ENCODE measurements at places on chromosomes 2 and 18.

GRCh38 chr2:41595240-41595639 lies 452.6 kb upstream of the PKDCC start:
- DNase-seq: no peak

DNA sequence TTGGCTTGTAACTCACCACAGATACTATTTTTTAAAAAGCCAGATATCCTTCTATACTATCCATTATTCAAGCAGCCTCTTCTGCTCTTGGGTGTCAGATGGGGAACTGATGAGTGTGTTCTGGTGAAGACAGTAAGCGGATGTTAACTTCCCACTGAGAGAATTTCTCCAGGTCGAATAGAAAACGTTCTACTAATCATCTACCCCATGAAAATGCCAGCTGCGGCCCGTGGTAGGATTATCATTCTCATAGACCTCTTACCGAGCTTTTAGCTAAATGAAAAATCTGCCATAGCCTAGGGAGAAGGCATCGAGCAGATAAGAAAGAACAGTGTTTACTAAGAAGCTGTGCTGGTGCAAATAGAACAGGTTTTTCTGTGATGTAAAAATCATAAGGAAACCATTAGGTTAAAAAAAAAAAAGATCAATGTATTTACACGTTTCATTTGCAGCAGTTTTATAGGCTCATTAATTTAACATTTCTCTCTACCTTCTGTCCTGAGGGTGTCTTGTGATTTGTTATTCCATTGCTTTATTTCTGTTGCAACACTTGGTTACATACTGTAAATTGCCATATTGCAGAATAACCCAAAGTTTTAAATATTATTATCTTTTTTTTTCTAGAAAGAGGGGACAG lies 1521.5 kb upstream of the ZEB2 start:
- DNase-seq: no peak

GRCh38 chr2:53438100-53438499 lies 329.5 kb upstream of the CHAC2 start:
- DNase-seq: no peak

GRCh38 chr2:137939026-137939425 lies 25.2 kb upstream of the HNMT start:
- DNase-seq: no peak

- no peak for DNase-seq
Observed at GRCh38 chr18:9232977-9233376, 96.4 kb downstream of the ANKRD12 start.

GRCh38 chr2:181313845-181314244 lies 143.3 kb upstream of the ITGA4 start:
- DNase-seq: no peak

DNA sequence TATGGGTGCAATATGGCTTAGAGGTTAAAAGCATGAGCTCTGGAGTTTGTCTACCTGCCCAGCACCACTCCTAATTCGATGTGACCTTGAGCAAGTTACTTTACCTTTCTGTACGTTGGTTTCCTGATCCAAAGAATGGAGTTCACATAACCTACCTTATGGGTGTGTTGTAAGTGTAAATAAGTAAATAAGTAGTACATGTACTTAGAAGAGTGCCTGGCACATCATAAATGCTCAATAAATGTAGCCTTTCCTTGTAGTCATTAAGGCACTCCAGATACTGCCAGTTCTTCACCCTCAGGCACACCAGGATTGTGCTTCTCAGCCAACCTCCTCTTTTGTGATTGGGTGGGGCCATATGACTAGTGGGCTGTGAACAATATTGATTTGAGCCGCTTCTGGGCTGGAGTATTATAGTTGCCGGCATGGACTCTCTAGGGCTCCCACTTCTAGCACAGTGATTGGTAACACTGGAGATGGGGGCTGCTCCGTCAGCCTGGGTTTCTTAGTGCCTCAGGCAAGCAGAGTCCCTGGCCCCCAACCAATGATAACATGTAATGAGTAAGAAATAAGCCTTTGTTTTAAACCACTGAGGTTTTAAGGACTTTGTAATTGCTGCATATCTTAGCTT lies 101.7 kb upstream of the NOSTRIN start:
- DNase-seq: no peak
